ENCODE measurements at places on chromosomes 16 and 17.

GRCh38 chr16:78405833-78406232, 306.4 kb downstream of the WWOX start:
- DNase-seq, result no peak

- DNase-seq, result no peak
Measured at GRCh38 chr17:29379084-29379991, 10.8 kb upstream of the TAOK1 start.

- peak; percentile 56 for DNase-seq
Measured at GRCh38 chr17:52383493-52384100, 225.1 kb upstream of the CA10 start.

GRCh38 chr17:74361230-74362068, at the start of gene BTBD17:
Gene BTBD17, minus strand, starts transcription at chr17:74361868. Its CDS starts 49 bp downstream, at chr17:74361819.
- DNase-seq, result peak; percentile 72

GRCh38 chr16:62853887-62854286, 817.6 kb upstream of the CDH8 start:
- no peak for DNase-seq

Measured in H54 (cell line).